ENCODE measurements at places on chromosomes 16 and 17. TPM values are rescaled to one million over a fixed set of nuclear protein-coding genes. Genes with fewer than 3 reads are reported as not detected.

The MEFV gene
- 0.52 TPM for total RNA-seq

The KRTAP9-8 gene
- total RNA-seq: not detected

The KRTAP9-6 gene
- not detected for total RNA-seq

The ENO3 gene
- total RNA-seq: 2,880 TPM

The RNF112 gene
- 2.1 TPM for total RNA-seq

The MARCHF10 gene
- total RNA-seq: not detected

The TRPV2 gene
- 8.4 TPM for total RNA-seq

The TSPAN10 gene
- 0.52 TPM for total RNA-seq

The CA7 gene
- total RNA-seq: not detected

The UBALD1 gene
- total RNA-seq: 1.0 TPM

The RPL38 gene
- 4,876 TPM for total RNA-seq
